Activated CD4-positive, CD25-positive, alpha-beta regulatory T cell treated with anti-CD3 and anti-CD28 coated beads, Interleukin-2, amount 50 U/mL, for 16 hours (primary cell): ENCODE measurements at places on chromosomes 7 and 10.

DNA sequence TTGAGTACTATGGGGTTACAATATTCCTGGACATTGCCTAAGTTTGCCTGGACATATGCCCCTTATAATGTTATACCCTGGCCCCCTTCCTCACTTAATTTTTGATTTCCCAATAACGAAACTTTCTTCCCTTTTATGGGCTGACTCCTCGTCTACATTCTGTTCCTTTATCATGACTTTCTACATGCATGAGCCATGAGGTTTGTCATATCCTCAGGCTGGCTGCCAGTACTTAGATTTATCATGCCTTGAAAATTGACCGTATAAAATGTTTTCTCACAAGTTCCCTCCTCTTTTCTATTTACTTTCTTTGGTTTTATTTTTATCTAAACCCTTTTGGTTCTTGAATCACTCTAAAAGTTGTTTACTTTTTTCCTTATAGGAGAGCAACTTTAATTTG lies 4.7 kb downstream of the DNAH11 start:
- no peak for DNase-seq

- DNase-seq, result no peak
These were observed 141.7 kb upstream of the COL1A2 start for GRCh38 chr7:94252971-94253370.

DNA sequence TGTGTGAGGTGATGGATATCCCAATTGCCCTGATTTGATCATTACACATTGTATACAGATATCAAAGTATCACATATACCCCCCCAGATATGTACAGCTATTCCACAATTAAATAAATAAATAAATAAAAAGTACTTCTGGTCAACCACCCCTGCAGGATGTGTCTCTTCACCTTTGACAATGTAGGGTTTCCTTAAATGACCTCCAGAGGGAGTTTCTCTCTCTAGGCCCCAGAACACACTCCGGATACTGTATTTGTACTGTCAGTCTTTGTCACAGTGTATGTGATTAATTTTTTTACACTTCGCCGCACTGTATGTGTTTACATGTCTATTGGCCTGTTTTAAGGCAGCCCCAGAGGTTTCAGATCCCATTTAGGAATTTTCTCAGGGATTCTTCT lies 123.6 kb downstream of the ADCYAP1R1 start:
- DNase-seq, result no peak

- DNase-seq, result no peak
These were observed 479.7 kb downstream of the ATRNL1 start for GRCh38 chr10:115572740-115573455.

- DNase-seq, result no peak
These were observed 218.2 kb downstream of the CCDC3 start for GRCh38 chr10:12783293-12783692.

DNA sequence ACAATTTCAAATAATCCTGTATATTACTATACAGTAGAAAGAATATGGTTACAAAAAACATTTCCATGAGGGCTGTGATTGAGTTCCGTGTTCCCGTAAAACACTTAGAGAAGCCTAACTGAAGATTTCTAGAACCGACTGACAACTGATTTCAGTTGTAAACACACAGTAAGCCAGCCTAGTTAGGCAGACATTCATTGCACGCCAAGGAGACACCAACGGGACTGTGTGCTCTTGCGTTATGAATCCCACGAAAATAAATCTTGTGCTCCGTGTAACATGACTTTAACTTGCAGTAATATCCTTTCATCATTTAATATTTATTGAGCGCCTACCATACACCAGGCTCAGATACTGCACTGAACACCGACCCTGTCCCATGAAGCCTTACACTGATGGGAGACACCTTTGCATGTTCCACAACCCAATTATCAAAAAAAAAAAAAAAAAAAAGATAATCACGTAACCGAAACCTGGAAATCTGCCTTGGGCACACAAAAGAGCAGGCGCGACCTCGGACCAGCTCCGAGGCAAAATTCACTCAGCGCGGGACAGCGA lies 420 bp upstream of the KLHL7 start:
- no peak for DNase-seq

DNA sequence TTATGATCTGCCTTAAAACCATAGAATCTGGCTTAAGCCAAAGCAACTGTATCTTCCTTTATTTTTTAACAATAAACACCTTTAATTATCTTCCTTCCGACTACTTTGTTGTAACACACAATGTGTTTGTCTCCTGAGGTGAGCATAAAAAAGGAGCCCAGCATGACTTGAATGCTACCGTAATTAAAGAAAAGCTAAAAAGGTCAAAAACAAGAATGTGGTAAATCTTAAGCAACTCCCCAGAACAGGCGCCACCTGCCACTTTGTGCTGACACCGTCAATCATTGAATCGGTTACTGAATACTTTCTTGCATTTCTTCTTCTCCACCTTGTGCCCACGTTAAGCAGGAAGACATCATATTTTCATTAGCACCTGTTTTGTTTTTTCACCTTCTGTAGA lies 569.9 kb upstream of the C7orf33 start:
- no peak for DNase-seq

DNA sequence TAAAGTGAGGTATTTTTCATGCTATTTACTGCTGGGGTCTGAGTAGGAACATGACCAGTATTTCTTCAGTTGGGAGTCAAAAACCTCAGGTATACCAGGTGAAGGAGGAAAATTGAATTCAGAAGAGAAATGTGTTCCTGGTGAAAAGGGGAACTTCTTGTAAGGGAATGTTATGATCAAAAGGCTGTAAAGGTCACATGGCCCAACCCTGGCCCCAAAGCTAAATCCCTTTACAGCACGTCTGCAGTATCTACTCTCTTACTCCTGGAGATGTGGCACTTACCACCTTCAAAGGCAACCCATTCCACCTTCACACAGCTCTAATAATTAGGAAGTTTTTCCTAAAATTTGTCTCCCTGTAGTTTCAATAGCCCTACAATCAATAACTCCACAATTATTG lies 15.2 kb downstream of the PIK3AP1 start:
- no peak for DNase-seq

- no peak for DNase-seq
These were observed 61.7 kb downstream of the C10orf105 start for GRCh38 chr10:71657604-71658466.

DNA sequence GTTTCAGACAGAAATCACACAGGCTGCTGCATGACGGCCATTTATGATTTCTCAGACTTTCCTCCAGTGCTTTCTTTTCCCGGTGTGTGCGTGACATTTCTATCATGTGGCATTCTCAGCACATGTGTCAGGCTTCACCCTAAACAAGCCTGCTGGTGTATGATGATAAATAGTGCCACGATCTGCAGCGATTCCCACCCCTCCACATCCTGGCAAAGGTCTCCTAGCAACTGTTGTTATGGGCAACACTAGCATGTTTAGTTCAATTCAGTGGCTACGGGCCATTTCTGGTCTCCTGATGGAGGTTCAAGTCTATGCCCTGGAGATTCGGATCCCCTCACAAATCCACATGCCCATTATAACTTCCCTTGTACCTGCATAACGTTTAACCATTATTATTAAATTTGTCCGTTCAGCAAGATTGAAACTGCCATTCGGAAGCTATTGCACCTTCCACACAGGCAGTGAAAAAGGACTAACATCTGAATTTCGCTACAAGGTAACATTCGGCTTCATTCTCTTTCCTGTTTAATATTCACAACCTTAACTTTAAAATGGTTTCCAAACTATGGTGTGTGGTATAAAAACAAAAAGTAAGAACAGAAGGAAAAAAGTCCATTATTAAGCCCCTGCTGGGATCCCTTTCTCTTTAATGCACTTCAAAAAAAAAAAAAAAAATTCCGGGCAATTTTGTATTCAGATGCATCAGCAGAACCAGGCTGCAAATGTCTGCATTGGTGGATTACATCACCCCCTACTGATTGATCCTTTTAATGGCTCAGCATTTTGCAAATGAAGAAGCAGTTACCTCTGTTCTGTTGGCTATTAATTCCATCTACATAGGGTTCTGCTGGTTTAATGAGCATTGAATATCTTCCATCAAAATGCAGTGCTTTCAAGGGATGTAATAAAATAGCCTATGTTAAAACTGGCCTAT lies 90.2 kb downstream of the FRMD4A start:
- DNase-seq, result no peak

DNA sequence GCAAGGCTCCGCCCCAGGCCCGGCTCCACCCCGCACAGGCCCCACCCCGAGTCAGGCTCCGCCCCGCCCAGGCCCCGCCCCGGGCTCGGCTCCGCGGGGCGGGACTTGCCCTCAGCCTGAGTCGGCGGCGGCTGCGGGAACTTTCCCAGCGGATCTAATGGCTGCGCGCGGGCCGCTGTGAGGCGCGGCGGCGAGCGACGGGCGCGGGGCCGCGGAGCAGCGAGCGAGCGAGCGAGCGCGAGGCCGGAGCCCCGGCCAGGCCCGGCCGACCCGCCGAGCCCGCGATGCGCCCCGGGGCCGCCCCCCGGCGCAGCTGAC lies at the start of gene INPP5A:
Gene INPP5A (plus strand): TSS at position 104 of the 318 bp plus-strand sequence. CDS start 310 bp downstream, outside the sequence.
- no peak for DNase-seq

- DNase-seq, result no peak
These were observed 659.5 kb upstream of the NRG3 start for GRCh38 chr10:81215498-81215897.

- DNase-seq, result peak; percentile 30
These were observed 5.5 kb downstream of the ELOVL3 start for GRCh38 chr10:102231357-102232318.

DNA sequence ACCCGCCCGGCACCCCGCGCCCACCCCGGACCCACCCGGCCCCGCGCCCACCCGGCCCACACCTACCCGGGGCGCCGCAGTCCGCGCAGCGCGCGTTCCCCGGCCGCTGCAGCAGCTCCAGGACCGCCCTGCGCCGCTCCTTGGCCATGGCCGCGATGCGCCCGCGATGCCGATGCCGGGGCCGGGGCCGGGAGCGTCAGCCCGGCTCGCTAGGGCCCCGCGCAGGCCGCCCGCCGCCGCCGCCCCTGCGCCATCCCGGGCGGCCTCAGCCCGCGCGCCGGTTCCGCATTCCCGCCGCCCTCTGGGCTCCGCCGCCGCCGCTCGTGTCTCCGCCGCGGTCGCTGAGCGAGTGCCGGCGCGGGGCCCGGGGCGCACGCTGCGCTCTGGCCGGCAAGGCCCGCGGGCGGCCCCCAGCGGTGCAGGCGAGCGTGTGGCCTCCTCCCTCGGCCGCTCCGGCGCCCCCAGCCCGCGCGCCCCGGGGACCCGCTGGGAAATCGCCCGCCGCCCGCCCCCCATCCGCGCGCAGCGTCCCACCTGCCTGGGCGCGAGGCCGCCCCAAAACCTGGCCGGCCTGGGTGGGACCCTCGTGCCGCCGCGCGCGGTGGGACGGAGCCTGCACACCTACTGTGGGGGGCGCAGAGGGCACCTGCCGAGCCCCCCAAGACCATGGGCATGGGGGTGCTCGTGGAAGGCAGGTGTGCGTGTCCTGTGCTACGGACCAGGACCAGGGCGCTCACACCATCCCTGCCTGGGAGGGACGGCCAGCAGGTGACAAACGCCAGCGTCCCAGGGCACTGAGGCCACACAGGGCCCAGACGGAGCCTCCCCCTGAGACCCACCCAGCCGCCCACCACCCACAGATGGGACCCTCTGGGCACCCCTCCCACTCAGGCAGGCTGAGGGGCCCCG lies at the start of gene ADAP1:
Gene ADAP1 (minus strand): TSS at position 351 of the 909 bp plus-strand sequence. CDS start 203 bp downstream, at position 148.
- no peak for DNase-seq

GRCh38 chr7:8161364-8161828 lies 100.6 kb downstream of the ICA1 start:
- DNase-seq, result no peak

- no peak for DNase-seq
These were observed 133.2 kb upstream of the IGFBP3 start for GRCh38 chr7:46054272-46054671.

- no peak for DNase-seq
These were observed 148.8 kb upstream of the ZMIZ1 start for GRCh38 chr10:78920011-78920410.

DNA sequence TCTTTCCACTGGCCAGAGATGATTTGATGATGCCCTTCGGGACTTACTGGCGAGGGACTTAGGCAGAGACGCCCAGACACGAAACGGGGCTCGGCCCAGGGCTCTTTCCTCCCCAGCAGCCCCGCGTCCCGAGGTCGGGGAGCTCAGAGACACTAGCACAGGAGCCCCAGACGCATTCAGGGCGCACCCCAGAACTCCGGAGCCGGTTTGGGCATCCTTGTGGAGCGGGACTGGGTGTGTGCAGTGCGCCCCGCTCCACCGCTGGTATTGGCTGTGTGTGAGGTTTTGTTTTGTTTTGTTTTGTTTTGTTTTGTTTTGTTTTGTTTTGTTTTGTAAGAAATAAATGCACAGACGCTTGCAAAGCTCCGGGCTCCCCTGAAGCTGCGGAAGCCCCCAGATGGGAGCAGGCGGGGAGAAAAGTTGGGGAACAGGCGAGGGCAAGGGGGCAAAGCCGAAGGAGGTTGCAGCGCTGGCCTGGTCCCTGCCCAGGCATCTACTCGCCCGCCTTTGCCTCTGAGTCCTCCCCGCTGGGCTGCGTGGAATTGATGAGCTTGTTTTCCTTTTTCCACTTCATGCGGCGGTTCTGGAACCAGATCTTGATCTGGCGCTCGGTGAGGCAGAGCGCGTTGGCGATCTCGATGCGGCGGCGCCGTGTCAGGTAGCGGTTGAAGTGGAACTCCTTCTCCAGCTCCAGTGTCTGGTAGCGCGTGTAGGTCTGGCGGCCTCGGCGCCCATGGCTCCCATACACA lies 1.9 kb upstream of the HOXA5 start:
- DNase-seq, result no peak

- DNase-seq, result no peak
These were observed 115.6 kb downstream of the GLRX3 start for GRCh38 chr10:130251766-130252165.

GRCh38 chr7:158771213-158771834 lies 58.0 kb downstream of the ESYT2 start:
- no peak for DNase-seq

DNA sequence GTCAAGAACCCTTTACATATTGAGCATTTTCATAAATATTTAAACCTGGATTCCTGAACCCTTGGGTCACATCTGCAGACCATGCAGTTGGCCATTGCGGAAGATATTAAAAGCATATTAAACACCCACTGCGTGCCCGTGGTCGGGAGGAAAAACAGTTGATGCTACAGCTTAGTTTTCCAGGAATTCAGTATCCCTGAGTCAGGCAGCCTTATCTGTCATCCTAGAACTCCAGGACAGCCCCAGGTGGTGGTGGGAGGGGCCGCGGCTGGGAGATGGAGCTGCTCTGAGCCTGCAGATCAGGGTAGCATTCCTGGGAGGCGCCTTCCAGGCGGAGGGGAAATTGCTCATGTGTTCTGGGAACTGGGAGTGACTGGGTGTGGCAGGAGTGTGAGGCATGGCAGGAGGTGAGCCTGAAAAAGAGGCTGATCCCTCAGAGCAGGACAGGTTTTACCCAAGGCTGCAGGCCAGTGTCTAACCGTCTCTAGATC lies 222.9 kb upstream of the SH2B2 start:
- DNase-seq, result no peak

- DNase-seq, result no peak
These were observed 53.5 kb upstream of the TNS3 start for GRCh38 chr7:47635091-47636080.

DNA sequence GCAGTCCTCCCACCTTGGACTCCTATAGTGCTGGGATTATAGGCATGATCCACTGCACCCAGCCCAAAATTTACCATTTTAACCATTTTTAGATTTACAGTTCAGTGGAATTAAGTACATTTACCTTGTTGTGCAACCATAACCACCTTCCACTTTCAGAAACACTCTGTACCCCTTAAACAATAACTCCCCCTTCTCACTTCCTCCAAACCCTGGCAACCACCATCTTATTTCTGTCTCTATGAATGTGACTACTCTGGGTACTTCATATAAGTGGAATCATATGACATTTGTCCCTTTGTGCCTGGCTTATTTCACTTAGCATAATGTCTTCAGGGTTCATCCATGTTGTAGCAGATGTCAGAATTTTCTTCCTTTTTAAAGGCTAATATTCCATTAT lies 33.6 kb downstream of the SUFU start:
- no peak for DNase-seq

- DNase-seq, result peak; percentile 26
These were observed 65.6 kb upstream of the PDGFA start for GRCh38 chr7:585229-585711.
